ENCODE measurements at places on chromosomes 6 and 20. TPM values are rescaled to one million over a fixed set of nuclear protein-coding genes. Genes with fewer than 3 reads are reported as not detected.
A peak's percentile ranks its signal among the peaks of the same experiment; 100 is the strongest.

GRCh38 chr6:31567531-31568370, 4.3 kb upstream of the LTA start:
- no peak for DNase-seq

GRCh38 chr20:62980970-62981369, 25.8 kb downstream of the BHLHE23 start:
- peak; percentile 64 for DNase-seq

GRCh38 chr6:41586252-41587007, 40.2 kb downstream of the FOXP4 start:
- no peak for DNase-seq

The GNRH2 gene
- not detected for total RNA-seq

DNA sequence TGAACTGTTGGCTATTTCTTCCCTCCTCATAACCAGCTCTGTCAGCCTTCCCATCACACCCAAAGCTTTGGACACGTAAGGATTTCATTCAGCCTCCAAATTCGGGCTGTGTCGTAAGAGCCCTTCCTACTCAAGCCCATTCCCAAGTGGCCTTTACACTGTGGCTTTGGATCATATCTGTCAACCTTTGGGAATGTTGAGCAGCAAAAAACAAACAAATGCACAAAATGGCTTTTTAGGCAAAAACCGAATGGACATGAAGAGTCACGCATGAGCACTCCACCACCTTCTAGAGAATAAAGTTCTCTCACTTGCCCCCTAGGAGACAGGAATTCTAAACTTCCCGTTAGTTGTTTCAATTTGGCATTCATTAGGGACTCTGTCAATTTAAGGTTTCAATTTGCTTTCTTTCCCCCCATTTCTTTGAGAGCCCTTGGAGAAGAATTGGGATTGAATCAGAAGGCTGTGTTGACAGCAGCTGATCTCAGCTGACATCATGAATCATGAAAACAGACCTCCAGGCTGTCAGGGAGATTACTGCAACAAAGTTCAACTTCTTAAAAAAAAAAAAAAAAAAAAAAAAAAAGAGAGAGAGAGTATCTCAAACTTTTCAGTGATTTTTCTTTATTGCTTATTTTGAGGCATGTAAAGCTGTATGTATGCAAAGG, 110.3 kb downstream of the BCAS1 start:
- peak; percentile 79 for DNase-seq

The BMP7 gene
- not detected for total RNA-seq

The DLK2 gene
- 0.51 TPM for total RNA-seq

GRCh38 chr20:6940048-6940447, 172.6 kb downstream of the BMP2 start:
- peak; percentile 2 for DNase-seq

- DNase-seq, result no peak
These were observed 23.8 kb downstream of the PCNA start for GRCh38 chr20:5095931-5096330.

GRCh38 chr6:166461821-166462460, 79.2 kb upstream of the MPC1 start:
- DNase-seq, result no peak

GRCh38 chr20:60294632-60295031, 336.4 kb downstream of the CDH26 start:
- DNase-seq, result no peak

The EMILIN3 gene
- total RNA-seq, result not detected

DNA sequence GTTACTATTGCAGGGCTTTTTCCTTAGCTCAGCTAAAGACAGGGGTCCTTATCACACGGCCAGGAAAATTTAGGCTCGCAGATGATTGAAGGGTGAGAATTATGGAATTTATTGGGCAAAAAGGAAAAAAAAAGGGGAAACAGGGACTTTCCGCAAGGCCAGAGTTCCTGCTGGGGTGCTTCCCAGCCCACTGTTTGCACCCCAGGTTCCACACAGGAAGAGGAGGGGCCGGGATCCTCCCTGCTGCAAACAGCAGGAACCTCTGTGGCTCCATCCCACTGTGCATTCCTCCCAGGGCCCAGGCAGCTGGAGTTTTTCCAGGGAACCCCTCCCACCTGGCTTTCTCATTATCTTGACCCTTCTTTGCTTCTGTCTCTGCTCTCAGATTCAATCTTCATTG, 35.9 kb upstream of the IL20RA start:
- no peak for DNase-seq

DNA sequence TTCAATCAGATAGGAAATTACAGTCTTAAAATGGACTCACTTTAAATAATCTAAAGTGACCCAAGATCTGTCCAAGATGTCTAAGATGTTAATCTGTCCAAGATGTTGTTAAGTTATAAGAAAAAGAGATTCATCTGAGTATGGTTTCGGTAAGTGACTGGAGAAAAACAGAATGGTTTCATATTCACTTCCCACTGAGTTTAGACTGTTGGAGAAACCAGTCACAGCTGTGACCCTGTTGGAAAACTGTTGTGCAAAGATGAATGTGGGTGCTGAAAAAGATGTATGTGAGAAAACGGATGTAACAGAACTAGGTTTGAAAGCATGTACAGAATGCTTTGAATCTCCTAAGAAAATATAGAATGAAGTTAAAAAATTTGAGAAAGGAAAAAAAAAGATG, 325.9 kb downstream of the COL12A1 start:
- DNase-seq, result no peak

GRCh38 chr6:151675746-151676459, 131.6 kb upstream of the ESR1 start:
- DNase-seq, result peak; percentile 57

The SYTL3 gene
- total RNA-seq, result 11.8 TPM

DNA sequence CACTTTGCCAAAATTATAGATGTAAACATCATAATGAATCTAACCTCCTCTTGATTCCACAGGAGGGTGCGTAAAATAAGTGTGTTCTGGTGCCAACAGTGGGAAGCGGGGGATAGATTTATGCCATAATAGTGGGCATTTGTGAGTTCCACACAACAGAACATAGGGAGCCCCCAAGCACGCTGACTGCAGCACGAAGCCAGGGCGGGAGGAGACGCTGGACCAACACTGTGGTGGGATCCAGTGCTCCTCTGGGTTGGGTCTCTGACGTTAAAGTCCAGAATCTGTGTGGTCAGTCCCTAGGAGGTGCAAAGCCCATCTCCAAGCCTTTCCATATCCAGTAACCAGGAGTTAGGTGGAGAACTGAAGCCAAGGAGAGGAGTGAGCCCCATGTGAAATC, 1.8 kb upstream of the TTLL2 start:
- no peak for DNase-seq

DNA sequence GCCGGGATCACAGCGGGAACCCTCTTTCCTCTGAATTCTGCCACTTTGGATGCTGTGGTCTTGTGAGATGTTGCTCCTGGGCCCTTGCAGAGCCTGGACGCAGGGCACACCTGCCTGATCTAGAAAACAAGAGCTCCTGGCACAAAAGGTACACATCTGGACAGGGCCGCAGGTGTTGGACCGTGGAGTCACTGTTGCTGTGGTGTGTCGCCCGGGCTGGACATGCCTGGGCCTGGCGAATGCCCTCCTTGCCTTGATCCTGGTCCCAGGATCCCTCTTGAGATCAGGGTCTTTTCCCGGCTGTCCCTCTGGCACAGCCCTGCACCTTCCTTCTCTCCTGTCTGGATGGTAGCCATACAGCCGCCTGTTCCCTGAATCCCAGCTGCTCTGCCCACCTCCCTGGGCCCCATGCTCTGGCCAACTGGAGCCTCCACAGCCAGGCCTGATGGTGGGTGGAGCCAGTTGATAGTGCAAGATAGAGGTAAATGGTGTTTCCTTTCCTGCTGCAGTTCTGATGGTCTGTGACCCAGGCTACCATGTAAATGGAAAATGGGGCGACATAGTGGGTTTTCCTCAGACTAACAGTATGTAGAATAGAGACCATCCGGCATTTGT, 5.0 kb downstream of the FOXP4 start:
- DNase-seq, result no peak

The LY6G6F gene
- total RNA-seq, result not detected

- DNase-seq, result no peak
These were observed 12.1 kb downstream of the SYNGAP1 start for GRCh38 chr6:33431880-33432541.

- DNase-seq, result peak; percentile 87
These were observed 697.2 kb upstream of the CITED2 start for GRCh38 chr6:140071601-140072062.

DNA sequence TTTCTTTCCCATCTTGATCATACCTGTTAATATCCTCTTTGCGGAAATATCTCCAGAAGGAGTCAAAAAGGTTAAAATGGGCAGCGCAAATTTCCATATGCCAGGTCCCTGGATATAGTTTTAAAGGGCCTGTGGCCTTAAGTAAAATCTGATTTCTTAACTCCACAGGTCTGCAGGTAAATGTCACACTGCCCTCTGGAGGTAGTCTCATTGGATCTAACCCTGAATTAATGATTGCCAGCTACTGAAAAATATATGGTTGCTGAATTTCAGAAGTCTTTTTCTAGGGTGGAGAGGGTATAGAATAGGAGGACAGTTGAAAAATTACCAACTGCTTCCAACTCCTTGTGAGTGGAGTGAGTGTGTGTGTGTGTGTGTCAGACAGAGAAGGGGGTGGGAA, 8.5 kb downstream of the MOXD1 start:
- no peak for DNase-seq

GRCh38 chr20:47293631-47294030, 62.9 kb downstream of the ZMYND8 start:
- no peak for DNase-seq

DNA sequence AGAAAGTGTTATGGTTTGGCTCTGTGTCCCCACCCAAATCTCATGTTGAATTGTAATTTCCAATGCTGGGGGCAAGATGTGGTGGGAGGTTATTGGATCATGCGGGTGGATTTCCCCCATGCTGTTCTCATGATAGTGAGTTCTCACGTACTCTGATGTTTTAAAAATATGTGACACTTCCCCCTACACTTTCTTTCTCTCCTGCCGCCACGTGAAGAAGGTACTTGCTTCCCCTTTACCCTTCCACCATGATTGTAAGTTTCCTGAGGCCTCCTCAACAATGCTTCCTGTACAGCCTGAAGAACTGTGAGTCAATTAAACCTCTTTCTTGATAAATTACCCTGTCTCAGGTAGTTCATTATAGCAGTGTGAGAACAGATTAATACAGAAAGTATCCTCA, 150.8 kb downstream of the TMEM200A start:
- no peak for DNase-seq

DNA sequence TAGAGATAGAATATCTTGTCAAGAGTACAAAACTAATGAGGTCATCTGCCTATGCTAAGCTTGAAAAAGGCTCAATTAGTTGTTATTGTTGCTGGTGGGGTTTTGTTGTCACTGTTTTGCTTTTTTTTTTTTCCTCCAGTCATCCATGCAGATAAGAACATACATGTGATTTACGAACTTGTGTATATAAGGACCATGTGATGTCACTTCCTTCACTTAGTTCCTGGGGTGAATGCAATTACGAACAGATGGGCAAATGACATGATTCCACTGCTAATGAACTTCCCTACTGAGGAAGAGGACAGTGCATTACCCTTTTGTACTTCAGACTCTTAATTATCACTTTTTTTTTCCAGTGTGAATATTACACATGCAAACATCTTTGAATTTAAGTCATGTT, 1175.3 kb upstream of the GJE1 start:
- DNase-seq, result no peak

- peak; percentile 73 for DNase-seq
These were observed 9.9 kb downstream of the CYP21A2 start for GRCh38 chr6:32047855-32048766.
